Glutamatergic neuron (in vitro differentiated cells): ENCODE measurements at places on chromosomes 3 and 15.
A peak's percentile ranks its signal among the peaks of the same experiment; 100 is the strongest.

GRCh38 chr3:49641292-49641691 is 32.9 kb upstream of the APEH start:
- DNase-seq: no peak

DNA sequence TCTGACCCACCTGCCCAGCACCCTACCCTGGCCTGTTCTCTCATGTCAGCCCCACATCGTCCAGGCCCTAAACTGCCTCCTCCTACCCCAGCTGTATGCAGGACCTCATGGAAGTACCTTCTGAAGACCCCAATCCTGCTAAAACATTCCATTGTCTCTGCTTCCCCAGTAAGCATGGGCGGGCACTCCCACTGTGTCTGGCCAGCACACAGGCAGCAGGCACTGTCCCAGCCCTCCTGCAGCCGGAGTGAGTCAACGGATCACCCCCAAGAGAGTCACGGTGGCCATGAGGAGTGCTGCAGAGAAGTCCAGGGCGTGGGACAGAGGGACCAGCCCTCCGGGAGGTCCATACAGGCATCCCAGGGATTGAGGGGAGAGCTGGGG is 36.4 kb upstream of the SLCO2A1 start:
- DNase-seq: no peak

- DNase-seq: no peak
Measured at GRCh38 chr3:126021702-126022101, 52.7 kb downstream of the ROPN1B start.

DNA sequence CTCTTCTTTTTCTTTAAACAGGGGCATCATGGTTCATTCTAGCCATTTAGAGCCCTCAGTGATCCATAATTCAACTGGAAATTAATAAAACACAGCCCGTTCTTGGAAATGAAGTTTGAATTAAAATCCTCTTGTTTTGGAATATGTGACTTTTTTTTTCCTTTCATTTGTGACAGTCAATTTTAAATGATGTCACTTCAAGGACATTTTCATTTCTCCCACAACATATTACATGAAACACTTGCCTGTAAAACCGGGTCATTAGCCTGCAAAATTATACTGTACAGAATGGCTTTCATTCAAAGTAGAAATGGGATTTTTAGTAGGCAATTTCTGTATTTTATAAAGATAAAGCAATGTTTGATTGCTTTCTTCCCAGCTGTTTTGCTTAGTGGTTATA is 789 bp upstream of the SEMA6D start:
- no peak for DNase-seq

GRCh38 chr15:39235084-39235795 is 345.6 kb upstream of the THBS1 start:
- DNase-seq: no peak

DNA sequence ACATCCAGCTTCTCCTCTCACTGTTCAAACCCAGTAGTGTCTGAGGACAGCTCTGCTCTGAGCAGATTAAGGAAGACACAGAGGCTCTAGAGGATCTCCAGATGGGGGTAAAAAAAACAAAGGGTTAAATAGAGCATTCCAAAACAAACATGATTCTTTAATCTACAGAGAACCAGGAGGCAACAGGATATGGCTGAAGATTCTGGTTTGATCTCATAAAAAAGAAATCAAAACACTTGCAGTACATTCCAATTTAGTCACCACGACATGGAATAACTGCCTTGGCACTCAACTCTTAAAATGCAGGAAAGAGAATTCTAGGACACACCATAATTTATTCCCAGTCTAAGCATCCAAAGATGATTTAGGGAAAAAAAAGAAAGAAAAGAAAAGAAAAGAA is 32.0 kb downstream of the TM4SF4 start:
- no peak for DNase-seq

DNA sequence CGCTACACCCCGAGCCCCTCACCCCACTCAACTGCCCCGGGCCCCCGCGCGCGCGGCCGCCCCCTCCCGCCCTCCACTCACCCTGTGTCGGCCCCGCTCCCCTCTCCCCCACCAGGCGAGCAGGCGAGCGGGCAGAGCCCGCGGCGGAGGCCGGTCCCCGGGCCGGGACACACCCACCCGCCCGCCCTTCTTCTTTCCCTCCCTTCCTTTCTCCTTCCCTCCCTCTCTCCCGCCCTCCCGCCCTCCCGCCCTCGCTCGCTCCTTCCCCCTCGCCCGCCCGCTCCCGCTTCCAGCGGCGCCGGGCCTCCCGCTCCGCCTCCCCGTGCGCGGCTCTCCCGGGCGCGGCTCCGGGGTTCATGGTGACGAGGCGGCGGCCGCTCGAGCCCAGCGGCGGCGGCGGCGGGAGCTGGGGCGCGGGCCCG is at the start of gene CTDSPL:
CTDSPL (plus strand) TSS at position 261 of the 422 bp plus-strand sequence. CDS start 320 bp downstream, outside the sequence.
- peak; percentile 56 for DNase-seq

DNA sequence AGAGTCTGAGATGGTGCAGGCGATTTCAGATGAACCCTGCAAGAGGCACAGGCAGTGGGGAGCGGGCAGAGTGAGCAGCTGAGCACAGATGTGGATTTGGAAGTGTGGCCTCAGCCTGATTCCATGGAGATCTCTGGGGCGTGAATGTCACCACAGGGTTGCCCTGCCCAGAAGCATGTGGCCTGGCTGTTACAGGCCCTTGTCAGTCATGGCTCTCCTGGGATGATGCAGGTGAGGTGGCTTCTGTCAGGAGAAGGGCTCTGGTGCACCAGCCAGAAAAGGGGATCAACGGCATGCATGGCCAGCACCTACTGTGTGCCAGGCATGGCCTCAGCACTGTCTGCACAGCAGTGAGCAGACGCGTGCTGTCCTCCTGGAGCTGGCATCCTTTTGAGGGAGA is 11.9 kb downstream of the HDAC11 start:
- no peak for DNase-seq

- no peak for DNase-seq
Measured at GRCh38 chr3:115160295-115160694, 13.2 kb upstream of the ZBTB20 start.

- no peak for DNase-seq
Measured at GRCh38 chr15:76401285-76401684, 64.7 kb downstream of the ISL2 start.

DNA sequence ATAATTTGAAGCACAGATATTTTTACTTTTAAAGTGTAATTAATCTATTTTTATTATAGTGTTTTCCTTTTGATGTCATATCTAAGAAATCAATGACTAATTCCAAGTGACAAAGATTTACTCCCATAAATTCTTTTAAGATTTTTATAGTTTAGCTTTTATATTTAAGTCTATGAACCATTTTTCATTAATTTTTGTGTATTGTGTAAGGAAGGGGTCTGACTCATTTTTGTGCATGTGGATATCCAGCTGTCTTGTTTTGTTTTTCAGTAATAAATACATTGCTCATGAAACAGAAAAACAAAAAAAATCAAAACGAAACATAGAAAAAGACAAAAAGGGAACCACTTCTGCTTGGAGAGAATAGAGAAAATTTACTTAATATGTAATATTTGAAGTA is 145.1 kb downstream of the EPHA6 start:
- DNase-seq: no peak

- no peak for DNase-seq
Measured at GRCh38 chr3:5874931-5875341, 687.4 kb downstream of the EDEM1 start.

DNA sequence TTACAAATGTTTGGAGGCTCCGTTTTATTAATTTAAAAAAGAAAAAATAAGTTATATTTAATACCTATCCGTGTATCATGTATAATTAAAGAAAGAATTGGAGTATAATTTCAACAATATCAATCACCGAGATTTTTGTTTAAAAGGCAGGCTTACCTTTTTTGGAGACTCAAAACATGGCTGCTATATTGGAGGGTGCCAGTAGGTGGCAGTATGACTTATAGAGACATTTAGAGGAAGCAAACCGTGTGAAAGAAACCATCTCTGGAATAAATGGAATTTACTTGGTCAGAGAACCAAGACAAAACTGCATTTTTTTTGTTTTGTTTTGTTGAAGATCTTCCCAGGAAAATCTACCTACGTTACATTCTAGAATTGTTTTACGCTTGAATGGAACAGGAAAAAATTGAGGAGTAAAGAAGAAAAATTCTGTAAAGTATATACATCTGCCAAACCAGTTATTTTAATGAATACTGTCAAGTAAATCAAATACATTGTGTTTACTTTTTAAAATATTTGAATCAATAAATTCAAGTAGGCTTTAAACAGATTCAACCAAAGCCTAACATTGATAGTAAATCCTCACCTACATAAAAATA is 802.6 kb upstream of the ALCAM start:
- peak; percentile 62 for DNase-seq

- DNase-seq: peak; percentile 32
Measured at GRCh38 chr3:183393625-183394024, 34.8 kb downstream of the MCF2L2 start.

GRCh38 chr3:64002233-64002632 is 21.1 kb downstream of the PSMD6 start:
- DNase-seq: no peak

- no peak for DNase-seq
Measured at GRCh38 chr3:195154111-195154791, 116.7 kb downstream of the XXYLT1 start.

- no peak for DNase-seq
Measured at GRCh38 chr15:45338417-45338816, 39.9 kb downstream of the GATM start.

DNA sequence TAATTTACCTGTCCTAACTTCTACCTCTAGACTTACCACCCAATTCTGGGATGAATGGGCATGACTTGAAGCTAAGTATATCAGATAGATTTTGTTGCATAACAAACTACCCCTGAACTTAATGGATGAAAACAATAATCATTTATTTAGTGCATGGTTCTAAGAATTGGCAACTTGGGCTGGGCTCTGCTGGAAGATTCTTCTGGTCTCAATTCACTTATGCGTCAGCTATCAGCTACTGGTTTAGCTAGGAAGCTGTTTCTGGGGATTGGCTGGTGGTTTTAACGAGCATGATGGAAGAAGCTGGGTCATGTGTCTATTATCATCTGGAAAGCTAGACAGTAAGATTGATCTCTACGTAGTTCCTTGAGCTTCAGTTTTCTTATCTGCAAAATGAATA is 77.3 kb upstream of the LMCD1 start:
- DNase-seq: no peak

GRCh38 chr3:135564696-135565095 is 400.8 kb upstream of the PPP2R3A start:
- DNase-seq: no peak

DNA sequence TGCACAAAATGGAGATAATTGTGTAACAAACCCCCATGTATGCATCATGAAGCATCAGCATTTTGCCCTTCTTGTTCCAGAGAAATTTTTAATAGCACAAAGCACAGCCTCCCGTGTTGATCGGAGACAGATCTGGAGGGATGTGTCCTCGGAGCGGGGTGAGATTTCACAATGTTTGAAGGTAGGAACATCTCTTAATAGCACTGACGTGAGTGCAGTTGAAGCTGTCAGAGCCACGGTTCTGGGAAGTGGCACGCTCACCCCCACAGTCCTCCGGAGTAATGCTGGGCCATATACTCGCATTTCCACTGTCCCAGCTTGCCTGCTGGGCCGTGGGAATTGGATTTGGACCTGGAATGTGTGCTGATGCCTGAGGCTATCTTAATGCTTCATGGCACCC is 24.1 kb downstream of the ARPP21 start:
- DNase-seq: no peak

DNA sequence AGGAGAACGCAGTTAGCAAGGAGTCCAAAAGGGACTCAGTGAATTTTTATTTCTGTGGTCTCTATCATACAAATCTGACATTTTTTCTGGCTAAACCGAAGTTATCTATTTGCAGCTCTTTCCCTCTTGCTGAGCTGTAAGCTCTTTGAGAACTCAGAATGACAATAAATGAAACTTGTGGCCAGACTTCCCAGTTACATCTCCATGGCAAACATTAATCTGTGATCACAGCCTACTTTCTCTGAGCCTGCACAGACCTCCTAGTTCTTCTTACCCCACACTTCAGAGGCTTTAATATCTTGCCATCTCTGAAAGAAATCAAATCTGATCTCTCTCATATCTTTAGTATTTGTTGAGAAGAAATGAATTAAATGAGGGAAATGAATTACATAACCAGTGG is 58.0 kb downstream of the PLD1 start:
- DNase-seq: no peak

- no peak for DNase-seq
Measured at GRCh38 chr3:125317761-125318160, 57.4 kb downstream of the ZNF148 start.

GRCh38 chr3:115943579-115943978 is 320.3 kb downstream of the GAP43 start:
- DNase-seq: no peak

GRCh38 chr15:100592898-100593297 is 9.1 kb downstream of the LINS1 start:
- DNase-seq: no peak

- DNase-seq: no peak
Measured at GRCh38 chr3:116230431-116231020, 214.8 kb downstream of the LSAMP start.

- peak; percentile 84 for DNase-seq
Measured at GRCh38 chr3:113051302-113051711, 60.5 kb downstream of the GTPBP8 start.

DNA sequence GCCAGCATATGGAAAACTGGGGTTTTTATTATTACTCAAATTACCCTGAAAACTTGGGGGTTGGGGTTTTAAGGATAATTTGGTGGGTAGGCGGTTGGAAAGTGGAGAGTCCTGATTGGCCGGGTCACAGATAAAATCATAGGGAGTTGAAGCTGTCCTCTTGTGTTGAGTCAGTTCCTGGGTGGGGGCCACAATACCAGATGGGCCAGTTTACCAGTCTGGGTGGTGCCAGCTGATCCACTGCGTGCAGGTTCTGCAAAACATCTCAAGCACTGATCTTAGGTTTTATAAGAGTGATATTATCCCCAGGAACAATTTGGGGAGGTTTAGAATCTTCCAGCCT is 4.9 kb upstream of the ZNF662 start:
- DNase-seq: no peak

GRCh38 chr15:57054204-57054750 is 135.8 kb downstream of the TCF12 start:
- DNase-seq: no peak
